SIG-M5 (cell line): ENCODE measurements at places on chromosomes 2 and 18.
A peak's percentile ranks its signal among the peaks of the same experiment; 100 is the strongest.

GRCh38 chr2:26957534-26957933, 12.9 kb upstream of the MAPRE3 start:
- DNase-seq, result no peak

DNA sequence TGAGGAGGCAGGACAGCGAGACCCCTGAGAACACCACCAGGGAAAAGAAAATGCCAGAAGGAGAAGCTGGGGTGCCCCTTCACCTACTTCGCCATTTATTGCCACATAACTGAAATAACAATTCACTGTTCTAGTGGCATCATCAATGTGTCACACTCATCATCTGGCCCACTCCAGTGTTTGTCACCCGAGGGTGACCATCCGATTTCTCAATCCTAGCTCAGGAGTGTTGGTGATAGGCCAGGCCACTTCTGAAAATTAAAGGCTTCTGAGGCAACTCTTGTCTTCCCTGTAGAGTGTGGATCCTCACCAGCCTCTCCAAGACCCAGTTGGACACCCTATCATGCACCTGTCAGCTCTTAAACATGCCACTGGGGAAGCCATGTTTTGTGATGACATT, 62.9 kb upstream of the BZW1 start:
- no peak for DNase-seq

GRCh38 chr2:21314322-21314835, 190.6 kb downstream of the TDRD15 start:
- no peak for DNase-seq

GRCh38 chr2:26670931-26671460, 21.5 kb upstream of the KCNK3 start:
- DNase-seq, result no peak

GRCh38 chr2:136375017-136375901, 257.3 kb upstream of the CXCR4 start:
- no peak for DNase-seq

DNA sequence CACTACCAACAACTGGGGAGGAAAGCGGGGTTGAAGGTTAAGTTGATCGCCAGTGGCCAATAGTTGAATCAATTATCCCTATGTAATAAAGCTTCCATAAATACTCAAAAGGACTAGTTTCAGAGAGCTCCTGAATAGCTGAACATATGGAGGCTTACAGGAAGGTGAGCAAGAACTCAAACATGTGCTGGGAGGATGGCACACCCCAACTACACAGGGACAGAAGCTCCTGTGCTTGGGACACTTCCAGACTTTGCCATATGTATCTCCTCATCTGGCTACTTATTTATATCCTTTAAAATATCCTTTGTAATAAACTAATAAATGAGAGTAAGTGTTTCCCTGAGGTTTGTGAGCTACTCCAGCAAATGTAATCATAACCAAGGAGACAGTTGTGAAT, 115.7 kb downstream of the HNMT start:
- DNase-seq, result no peak

GRCh38 chr2:74632209-74632938, 15.8 kb downstream of the M1AP start:
- DNase-seq, result no peak

- no peak for DNase-seq
Observed at GRCh38 chr18:63273222-63273927, 46.2 kb downstream of the BCL2 start.

- no peak for DNase-seq
Observed at GRCh38 chr2:220078439-220078838, 451.0 kb downstream of the SLC4A3 start.

GRCh38 chr2:82968358-82968757, 1490.7 kb downstream of the SUCLG1 start:
- DNase-seq, result no peak

DNA sequence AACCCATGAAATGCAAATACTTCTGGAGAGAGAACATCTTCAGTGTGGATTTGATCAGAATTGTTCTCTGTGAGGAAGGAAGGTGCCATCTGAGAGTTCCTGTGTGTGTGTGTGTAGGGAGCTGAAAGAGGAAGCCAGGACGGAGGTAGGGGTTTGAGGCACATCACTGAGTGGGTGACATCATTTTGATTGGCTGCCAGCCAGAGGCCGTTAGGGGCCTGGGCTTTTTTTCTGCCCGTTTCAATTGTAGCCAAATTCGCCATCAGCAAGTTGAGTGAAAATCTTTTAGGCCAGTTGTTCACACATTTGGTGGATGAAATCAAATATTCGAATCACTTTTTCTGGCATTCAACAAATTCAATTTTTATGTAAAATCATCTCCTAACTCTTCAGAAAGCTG, 48.9 kb downstream of the TSN start:
- DNase-seq, result peak; percentile 31

- no peak for DNase-seq
Observed at GRCh38 chr2:203195331-203196036, 43.3 kb upstream of the CYP20A1 start.

GRCh38 chr18:44715842-44716241, 35.2 kb downstream of the SETBP1 start:
- no peak for DNase-seq
